ENCODE measurements at places on chromosomes 7 and 10. TPM values are rescaled to one million over a fixed set of nuclear protein-coding genes. Genes with fewer than 3 reads are reported as not detected.

The CTAGE4 gene
- 19.5 TPM for polyA plus RNA-seq

The ITPRID1 gene
- polyA plus RNA-seq = not detected

The HKDC1 gene
- polyA plus RNA-seq = 1.4 TPM

The INSYN2A gene
- polyA plus RNA-seq = 1.7 TPM

The TMEM140 gene
- polyA plus RNA-seq = 19.3 TPM

The ZNF853 gene
- 15.5 TPM for polyA plus RNA-seq

The ATP6V0A4 gene
- polyA plus RNA-seq = 0.89 TPM

The TOMM7 gene
- 481 TPM for polyA plus RNA-seq

The ZNF655 gene
- polyA plus RNA-seq = 95.5 TPM

The CACUL1 gene
- polyA plus RNA-seq = 36.8 TPM

The JAKMIP3 gene
- polyA plus RNA-seq = 0.50 TPM

Data from left lung (tissue), 14 donors.